Stimulated activated CD8-positive, alpha-beta memory T cell treated with anti-CD3 and anti-CD28 coated beads, Interleukin-4, amount 100 ng/mL, for 1 hour (primary cell): ENCODE measurements at places on chromosomes 12 and 14.

DNA sequence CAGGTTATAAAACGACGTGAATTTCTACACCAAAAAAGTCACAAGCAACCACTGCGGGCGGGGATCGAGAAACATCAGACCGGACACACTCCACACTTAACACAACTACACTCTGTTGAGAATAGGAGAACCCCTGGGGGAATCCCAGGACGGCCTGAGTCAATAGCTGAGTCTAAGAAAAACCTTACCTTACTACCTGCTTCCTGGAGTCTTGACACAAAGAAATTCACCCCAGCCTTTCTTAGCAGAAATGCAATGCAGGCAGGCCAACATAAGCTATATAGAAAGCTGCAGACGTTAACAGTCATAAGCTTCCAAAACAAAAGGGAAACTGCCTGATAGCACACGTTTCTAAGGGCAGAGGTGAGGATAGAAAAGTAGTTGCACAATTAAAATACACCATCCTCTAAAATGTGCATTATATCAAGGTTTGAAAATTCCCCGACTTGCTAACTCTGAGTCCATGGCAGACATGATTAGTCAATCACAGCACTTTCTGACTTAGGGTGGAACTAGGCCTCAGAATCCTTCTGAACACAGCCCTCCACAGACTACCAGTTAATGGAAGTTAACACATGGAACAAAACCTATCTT is 68.0 kb downstream of the CCDC88C start:
- no peak for DNase-seq

DNA sequence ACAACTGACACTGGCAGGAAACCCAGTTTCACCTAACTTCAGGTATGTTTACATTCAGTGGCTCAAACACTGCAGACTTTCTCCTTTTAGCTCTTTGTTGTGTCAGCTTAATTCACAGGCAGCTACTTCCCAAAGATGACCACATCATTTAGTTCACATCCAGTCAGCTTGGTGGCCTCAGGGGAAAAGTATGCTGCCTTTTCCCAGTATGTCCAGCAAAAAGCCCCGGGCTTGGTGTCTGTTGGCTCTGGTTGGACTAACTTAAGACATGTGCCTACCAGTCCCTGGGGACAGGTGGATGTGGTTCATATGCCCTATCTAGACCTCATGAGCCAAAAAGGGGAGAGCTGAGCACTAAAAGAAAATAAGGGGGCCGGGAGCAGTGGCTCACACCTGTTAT is 56.4 kb downstream of the GOLGA5 start:
- DNase-seq = no peak

GRCh38 chr14:33931461-33931860 is 19.4 kb downstream of the EGLN3 start:
- DNase-seq = no peak

GRCh38 chr14:101900253-101900652 is 64.1 kb upstream of the DYNC1H1 start:
- no peak for DNase-seq

GRCh38 chr12:9039397-9039977 is 50.1 kb downstream of the KLRG1 start:
- DNase-seq = no peak

DNA sequence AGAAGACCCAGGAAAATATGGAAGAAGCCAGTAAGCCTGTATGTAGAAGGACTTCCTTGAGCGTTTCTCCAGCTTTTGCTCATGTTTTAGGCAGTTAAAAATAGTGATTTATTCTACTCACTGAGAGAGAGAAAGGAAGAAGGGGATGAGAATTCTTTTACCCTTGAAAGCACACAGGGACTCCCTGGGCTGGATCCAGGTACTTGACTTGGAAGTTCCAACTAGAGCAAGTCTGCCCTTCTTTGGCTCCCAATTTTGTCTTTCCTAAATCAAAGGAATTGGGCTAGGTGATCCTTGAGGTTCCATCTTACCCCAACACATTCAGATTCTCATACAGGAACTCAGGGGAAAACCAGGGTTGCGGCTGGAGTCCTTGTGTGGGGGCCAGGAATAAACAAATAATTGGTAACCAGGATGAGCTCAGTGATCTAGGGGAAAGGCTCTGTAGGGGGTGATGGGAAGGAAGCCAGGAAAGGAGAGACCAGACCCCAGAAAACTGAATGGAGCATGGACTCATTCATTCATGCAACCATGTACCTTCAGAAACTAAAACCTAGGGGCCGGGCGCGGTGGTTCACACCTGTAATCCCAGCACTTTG is 11.5 kb upstream of the ITGA5 start:
- no peak for DNase-seq

- no peak for DNase-seq
These were observed 4.8 kb downstream of the NOPCHAP1 start for GRCh38 chr12:104990950-104991349.

DNA sequence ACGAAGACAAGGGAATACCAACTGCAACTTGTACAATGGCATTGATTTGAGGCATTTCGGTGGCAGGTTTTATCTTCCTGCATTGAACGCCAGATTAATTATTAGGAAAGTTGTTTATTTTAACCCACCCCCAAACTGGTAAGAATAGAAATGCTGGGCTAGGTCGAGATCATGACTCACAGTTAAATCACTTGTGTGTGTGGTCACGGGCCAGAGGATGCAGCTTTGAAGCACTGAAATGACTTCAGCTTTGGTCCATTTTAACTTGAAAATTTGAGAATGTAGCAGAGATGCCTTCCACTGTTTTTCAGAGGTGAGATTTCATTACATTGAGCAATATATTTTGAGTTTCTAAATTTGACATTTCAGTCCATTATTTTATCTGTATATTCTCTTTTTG is 23.6 kb upstream of the KCNH3 start:
- no peak for DNase-seq

DNA sequence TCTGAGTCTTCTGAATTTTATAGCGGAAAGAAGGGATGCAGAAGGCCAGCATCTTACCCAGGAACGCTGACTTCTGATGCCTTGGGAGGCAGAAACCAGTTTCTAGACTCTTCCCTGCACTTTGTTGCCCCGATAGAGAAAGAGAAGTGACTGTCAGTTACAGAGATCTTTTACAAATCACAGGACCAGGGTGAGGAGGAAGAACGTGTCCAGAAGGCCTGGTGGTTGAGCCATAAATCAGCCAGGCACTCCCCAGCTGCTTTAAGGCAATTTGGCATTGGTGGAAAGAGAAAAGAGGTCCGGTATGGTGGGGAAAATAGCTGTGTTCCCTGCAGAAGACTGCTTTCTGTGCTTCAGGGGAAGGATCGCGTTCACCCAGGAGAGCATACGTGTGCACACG is 88.7 kb upstream of the KCNA1 start:
- no peak for DNase-seq

DNA sequence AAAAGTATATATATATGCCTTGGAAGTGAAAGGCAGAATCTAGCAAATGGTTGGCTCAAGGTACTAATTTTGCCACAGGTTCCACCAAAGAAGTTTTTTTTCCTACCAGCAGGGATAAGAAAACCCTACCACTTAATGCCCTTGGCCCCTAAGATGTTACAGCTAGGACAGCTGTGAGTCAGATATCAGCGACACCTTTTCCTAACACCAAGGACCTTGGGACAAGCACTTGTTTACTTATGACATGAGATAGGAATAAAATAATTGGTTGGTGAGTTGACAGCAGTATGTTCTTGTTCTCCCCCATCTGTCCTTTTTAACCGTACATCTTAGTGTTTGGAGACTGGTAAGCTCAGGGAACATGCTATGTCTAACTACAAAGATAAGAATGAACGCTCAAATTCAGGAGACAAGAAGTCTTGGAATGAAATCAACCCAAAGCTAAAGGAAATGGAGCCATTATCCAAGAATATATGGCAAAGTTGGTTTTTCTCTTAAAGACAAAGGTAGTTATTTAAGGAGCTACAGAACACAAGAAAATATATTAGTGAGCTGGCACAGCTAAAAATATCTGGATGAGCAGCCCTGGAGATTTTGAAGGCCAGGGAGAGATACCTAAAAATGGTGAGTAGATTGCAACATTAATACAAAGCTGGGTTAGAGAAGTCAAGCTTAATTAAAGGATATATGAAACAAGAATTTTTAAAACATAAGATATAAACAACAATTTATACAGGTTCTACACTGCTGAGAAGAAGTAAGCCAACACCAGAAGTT is 126.8 kb downstream of the TMTC1 start:
- DNase-seq = no peak

DNA sequence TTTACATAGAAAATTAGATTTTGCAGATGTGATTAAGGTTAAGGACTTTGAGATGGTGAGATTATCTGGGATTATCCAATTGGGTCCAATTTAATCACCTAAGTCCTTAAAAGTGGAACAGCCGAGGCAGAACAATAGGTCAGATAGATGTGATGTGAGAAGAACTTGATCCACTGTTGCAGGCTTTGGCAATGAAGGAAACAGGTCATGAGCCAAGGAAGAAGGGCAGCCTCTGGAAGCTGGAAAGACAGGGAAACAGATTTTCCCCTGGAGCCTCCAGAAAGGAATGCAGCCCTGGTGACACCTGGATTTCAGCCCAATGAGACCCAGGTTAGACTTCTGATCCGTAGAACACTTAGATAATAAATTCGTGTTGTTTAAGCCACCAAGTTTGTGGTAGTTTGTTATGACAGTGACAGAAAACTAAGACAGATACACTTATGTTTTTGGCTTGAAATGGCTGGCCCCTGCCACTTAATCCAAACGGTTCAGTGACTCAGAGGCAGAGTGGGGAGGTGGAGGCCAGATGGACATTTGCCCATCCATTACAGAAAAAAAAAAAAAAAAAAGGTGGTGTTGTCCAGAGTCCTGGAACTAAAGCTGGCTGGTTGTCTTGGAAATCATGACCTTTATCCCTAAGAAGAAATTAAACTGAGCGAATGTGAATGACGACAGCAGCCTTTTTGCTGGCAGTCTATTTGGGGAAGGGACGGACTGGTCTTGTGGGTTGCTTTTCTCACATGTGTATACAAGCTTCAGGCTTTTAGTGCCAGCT is 181.9 kb upstream of the NRXN3 start:
- no peak for DNase-seq

DNA sequence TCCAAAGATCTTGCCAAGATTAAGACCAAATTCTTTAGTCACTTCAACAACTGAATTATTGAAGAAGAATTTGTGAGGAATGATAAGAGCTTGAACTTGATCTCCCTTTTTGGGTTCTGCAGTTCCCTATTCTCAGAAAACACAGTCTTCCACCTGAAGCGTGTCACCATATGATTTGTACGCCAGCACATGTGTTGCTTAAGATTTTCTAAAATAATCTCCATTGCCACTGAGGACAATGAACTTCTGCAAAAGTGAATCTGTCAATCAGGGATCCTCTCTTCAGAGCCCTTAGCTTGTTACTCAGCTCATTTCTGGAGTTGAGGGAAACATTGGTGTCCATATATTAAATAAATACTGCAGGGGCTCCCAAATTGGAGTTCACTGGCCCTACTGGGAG is 4.2 kb upstream of the SPIC start:
- no peak for DNase-seq

DNA sequence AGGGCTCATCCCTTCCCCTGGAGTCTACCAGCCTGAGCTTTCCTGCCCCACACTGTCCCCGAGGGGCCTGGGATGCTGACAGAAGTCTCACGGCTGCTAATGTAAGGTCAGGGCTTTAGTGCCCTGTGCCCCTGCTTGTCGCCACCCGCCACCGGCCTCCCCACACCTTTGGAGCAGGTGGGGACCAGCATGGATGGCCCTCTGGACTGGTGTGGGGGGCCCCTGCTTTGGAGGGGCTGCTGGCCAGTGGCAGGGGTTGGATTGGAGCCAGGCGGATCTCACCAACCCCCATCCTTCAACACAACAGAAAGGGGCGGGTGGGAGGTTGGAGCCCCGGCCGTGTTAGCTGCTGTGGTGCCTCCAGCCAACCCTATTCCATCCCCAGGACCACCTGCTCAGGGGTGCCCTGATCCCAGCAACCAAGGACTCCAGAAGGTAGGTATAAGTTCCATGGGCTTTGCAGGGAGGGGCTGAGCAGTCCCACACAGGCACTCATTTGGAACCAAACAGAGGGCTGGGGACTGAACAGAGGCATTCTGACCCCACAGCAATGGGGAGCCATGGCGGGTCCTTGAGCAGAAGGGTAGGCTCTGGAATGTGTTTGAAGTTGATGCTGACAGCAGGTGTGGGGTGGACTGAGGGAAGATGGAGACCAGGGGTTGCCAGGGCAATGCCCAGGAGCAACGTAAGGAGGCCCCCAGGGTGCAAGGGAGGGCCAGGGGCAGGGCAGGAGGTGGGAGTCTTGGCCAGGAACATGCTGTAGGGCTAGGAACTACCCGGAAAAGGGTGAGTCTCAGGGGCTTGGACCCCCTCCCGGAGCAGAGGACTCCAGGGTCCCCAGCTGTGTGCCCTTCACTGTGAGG is 145.1 kb upstream of the C14orf180 start:
- no peak for DNase-seq

DNA sequence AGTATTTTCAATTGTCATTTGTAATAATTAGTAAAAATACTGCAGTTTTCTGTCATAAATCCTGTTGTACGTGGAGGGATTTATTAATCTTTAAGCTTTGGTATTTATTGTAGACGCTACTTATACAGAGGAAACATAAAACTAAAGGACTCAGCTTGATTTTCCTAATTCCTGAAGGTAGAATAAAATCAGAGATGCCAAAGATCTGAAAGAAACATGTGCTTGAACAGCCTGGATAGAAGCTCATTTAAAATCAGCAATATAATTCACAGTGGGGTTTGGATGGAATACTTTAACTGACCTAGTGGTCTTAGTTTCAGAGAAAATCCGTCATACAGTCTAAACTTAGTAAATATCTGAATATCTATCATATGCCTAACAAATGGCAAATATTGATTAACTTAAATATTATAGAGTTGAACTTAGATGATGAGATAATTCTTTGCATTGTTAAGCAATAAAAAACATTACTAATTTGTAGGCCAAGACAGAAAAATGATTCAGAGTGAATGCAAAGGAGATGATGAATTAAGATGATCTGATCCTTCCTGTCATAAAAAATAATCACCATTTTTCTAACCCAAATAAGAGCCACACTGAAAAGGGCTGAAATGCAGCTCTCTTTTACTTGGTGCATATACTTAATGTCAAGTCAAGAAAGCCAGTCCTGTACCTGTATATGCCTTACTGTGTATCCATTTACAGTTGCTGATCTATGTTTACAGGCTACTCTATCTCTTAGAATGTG is 397.1 kb upstream of the DCN start:
- no peak for DNase-seq
